ENCODE measurements at places on chromosomes 12 and 14. TPM values are rescaled to one million over a fixed set of nuclear protein-coding genes. Genes with fewer than 3 reads are reported as not detected.
A peak's percentile ranks its signal among the peaks of the same experiment; 100 is the strongest.

HELB gene
- 3.5 TPM for total RNA-seq

ASIC1 gene
- 4.3 TPM for total RNA-seq

PLEKHD1 gene
- not detected for total RNA-seq

DACT1 gene
- 0.07 TPM for total RNA-seq

TSPAN19 gene
- not detected for total RNA-seq

KCNC2 gene
- total RNA-seq = not detected

EML1 gene
- 3.7 TPM for total RNA-seq

- no peak for DNase-seq
Observed at GRCh38 chr14:101635749-101636560, 74.7 kb downstream of the DIO3 start.

DNA sequence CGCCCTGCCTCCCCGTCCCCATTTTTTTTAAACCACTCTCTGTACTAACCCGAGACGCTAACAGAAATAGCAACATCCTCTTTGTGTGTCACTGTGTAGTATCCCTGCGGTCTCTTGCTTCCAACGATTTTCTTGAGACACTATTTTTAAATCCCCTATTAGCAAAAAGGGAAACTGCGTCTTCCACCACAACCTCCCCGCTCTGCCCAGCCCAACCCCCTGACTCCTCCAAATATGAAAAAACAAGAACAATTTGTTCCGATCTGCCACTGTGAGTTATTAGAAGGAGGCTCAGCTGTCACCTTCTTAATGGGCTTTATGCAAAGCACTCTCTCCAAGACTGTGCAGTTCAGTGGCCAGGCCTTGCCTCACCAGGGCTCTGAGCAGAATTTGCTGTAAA is 76.3 kb downstream of the MAP1LC3B2 start:
- DNase-seq = no peak

DNA sequence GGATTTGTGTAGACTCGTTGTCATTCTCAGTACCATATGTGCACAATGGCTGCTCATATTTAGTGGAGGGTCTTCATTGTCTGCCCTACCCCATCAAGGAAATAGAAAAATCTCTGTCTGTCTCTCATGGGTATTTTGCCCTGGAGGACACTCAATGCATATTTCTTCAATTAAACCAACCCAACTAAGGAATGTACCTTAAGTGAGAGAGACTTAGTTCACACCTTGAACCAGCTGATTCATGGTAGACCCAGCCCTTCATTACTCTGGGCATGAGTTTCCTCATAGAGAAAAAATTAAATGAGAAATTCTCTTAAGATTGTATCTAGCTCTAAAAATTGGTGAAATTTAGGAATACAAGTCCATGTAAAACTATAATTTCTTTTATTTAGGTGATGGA is 107.1 kb upstream of the PLEKHG7 start:
- peak; percentile 69 for DNase-seq

- no peak for DNase-seq
Observed at GRCh38 chr12:67073336-67073735, 195.8 kb upstream of the CAND1 start.

GRCh38 chr12:47249082-47249481 is 169.3 kb upstream of the AMIGO2 start:
- DNase-seq = peak; percentile 77

DNA sequence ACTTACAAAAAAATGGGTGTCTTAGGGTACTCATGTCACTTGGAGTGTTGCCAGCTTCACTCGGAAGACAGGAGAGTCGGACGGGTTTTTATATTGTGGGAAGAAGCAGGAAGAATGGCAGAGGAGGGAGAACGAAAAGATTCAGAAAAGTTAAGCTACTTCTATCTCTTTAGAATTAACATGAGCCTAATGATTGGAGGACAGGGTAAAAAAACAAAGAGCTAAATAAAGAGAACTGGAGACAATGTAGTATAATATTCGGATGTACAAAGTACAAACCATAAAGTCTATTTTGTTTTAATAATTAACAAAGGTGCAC is 43.9 kb downstream of the EFCAB11 start:
- DNase-seq = no peak

DNA sequence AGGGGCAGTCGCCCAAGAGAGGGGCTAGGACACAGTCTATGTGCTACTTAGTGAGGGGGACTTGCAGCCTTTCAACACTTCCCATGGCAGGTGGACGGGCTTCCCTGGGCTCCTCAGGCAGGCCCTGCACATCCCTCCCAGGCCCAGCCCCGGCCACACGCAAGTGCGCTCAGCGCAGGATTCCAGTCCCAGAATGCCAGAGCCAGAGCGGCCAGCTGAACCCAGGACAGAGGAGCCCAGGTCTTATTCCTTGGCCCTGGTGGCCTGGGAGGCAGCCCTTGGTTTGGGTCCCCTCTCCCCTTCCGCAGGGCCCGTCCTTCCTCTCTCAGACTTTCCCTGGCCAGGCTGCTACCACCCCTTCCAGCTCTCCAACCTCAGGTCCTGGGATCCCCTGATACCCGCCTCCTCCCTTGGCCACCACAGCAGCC is 12.0 kb downstream of the DLK1 start:
- no peak for DNase-seq

- DNase-seq = no peak
Observed at GRCh38 chr14:73381380-73382013, 76.8 kb downstream of the NUMB start.

DNA sequence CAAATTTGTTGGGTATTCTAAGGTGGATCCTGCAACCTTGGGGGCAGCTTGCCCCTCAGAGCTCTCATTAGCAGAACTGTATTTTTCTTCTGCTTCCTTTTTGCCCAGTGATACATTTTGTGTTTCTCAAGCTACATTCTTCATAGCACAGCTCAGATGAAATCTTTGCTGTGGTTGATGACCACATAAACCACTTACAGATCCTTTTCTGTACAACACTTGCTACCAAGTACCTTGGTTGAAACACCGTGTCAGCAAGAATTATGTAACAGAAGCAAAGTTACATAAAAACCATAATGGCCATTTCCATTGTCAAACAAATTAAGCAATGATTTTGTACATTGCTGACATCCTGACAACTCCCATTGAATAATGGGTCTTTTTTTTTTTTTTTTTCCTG is 9.7 kb upstream of the PLBD1 start:
- no peak for DNase-seq

DNA sequence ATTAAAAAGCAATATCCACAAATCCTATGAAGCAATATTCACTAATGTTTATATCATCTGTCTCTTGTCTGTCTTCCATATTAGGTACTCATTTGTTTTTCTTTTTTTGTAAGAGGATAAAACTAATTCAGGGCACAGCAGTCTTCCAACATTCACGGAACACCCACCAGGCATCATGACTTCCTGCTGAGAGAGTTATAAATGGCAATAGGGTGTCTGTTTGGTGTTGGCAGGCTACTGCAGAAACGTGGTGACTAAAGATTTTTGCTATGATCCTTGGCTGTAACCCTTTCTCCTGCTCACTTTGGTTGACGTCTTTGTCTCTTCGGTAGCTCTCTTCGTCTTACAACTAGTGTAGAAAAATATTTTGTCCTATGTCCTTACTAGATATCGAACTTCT is 860.6 kb upstream of the MGAT4C start:
- no peak for DNase-seq

DNA sequence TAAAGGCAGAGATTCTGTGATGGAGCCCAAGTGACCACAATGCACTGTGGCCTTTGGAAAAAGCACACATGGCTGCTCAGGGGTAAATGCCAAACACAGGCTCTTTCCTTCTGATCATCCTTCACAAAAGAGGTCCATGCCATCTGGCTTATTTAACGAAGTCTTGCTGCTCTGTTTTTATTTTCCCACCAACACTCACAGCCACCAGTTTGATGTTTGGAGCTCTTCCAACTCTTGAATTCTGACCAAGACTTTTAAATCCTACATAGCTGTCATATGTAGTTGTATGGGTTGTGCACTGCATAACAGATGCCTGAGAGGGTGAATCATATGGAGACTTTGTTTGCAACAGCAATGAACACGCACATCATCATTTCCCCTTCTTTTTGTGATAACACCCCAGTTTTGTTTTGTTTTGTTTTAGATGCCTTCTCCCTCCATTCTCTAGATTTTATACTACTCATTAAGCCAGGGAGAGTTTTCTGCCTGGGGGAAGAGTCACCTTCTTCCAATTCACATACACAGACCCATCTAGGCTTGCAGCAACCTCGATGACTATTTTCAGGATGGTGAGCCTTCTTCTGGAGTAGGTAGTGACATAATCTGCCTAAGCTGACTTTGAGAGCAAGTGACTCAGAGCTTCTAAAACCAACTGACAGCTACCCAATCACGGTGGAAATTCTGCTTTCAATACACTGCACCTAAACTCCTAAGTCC is 145.2 kb upstream of the WSCD2 start:
- peak; percentile 11 for DNase-seq

DNA sequence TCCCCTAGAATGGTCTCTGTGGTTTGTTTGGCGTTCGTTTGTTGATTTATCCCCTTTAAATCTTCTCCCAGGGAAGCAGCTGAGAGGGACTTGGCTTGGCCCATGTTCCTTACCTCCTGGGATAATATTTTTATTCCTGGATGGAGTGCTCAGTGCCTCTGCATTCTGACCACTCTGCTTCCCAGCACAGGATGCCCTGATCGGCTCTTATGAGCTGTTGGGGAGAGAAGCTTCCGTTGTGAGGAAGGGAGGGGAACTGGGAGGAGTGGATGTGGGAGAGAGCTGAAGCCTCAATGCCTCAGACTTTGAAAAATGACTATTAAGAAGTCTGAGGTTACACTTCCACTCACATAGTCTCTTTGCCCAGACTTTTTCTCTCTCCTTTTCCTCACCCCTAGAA is 114.8 kb downstream of the SMOC1 start:
- DNase-seq = no peak

DNA sequence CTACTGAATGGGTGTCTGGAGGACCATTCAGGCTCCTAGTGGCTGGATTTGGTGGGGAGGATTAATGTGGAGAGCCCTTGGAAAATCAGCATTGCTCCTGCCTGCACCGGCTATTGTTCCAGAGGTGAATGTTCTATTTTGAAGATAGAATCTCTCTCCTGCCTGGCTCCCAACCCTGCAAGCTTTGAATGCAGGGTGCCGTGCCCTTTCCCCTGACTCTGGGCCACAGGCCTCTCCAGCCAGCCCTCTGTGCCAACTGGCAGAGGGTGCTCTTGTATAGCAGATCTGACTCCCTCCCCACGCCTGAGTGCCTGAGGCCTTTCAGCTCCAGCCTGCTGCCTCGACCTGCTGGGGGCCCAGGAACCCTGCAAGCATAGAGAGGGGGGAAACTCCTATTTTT is 106.8 kb downstream of the TMEM260 start:
- no peak for DNase-seq

DNA sequence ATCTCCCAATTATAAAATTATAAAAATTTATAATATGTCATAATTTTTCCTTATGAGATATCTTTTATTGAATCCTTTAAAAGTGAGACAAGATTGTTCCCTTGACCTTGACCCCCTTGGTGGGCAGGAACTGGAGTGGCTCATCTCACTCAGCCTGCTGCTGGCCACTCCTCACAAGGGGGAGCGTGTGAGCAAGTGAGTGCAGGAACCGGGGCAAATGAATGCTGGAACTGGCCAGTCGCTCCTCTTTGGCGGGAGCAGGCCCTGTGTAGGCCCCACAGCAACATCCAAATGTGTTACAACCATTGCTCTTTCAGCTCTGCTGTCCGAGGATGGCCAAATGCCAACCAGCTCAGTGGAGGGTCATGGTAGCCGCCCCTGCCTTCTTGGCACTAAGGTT is 178.8 kb downstream of the ETNK1 start:
- DNase-seq = no peak

GRCh38 chr12:59023861-59024424 is 103.6 kb upstream of the LRIG3 start:
- no peak for DNase-seq

- no peak for DNase-seq
Observed at GRCh38 chr14:99441157-99441870, 39.3 kb downstream of the SETD3 start.

DNA sequence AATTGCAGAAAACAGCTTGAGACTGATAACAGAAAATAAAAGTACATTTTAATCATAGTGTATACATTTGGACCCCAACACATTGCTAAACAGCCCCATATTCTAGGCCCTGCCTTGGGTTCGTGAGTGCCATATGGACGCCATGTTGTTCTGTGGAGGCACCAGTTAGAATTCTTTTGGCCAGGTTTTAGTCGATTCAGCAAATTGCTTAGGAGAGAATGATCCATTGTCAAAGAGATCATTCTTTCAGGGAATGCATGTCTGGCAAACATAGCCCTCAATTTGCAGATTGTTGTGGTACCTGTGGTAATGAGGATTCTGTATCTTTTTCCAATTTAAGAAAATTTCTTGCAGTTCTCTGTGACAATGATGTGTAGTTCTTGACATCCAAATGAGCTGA is 183.6 kb upstream of the DDHD1 start:
- DNase-seq = no peak

DNA sequence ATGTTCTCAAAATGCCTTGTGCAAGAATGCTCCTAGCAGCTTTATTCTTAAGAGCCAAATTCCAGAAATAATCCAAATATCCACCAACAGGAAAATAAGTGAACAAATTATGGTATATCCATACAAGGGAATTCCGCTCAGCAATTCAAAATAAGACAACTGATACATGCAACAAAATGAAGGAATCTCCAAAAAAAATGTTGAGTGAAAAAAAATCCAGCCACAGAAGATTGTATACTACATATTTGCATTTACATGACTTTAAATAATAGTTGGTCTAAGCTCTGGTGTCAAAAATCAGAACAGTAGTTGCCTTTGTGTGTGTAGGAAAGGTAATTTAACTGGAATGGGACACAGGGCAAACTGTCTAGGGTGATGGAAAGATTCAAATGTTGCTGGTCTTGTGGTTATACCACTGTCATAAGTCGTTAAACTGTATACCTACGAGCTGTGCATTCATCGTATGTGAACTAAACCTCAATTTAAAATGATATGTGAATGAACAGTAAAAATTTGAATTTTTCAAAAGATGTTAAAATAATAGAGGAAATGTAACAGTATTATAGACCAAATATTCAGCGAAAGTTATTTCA is 3.2 kb downstream of the CD69 start:
- DNase-seq = no peak

GRCh38 chr14:100065942-100066574 is 836 bp downstream of the EVL start:
- DNase-seq = no peak

GRCh38 chr12:132178801-132179401 is 34.6 kb downstream of the NOC4L start:
- DNase-seq = no peak

DNA sequence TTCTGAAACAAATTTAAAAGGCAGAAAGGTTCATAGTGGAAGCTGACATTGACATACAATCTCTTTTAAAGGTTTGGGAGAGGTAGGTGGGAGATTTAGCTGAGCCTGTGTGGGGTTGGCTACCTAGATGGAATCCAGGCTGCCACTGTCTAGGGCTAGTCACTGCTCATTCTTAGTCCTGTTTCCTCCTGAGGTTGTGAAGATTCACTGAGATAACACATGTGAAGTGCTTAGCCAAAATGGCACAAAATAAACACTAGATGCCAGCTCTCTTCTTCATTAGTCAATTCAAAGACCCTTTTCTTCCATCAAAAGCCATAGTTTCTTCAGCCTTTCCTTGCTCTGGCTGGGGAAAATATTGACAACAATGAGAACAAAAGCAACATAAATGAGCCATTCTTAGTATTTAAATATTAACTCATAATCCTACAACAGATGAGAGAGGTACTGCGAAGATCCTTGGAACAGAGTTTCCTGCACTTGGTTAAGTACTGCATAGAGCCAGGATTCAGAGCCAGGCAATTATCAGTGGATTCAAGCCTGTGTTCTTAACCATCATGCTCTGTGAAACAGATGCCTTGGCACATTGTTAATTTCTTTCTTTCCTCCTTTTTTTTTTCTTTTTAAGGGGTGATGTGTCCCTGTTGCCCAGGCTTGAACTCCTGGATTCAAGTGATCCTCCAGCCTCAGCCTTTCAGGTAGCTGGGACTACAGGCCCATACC is 3.5 kb downstream of the MYF6 start:
- DNase-seq = no peak

Data from foreskin keratinocyte (primary cell).